T follicular helper cell (primary cell): ENCODE measurements at places on chromosomes 4 and X.

GRCh38 chr4:182492423-182492822 is 249.2 kb downstream of the TENM3 start:
- DNase-seq = no peak

GRCh38 chr4:65450899-65451298 is 219.4 kb downstream of the EPHA5 start:
- no peak for DNase-seq

DNA sequence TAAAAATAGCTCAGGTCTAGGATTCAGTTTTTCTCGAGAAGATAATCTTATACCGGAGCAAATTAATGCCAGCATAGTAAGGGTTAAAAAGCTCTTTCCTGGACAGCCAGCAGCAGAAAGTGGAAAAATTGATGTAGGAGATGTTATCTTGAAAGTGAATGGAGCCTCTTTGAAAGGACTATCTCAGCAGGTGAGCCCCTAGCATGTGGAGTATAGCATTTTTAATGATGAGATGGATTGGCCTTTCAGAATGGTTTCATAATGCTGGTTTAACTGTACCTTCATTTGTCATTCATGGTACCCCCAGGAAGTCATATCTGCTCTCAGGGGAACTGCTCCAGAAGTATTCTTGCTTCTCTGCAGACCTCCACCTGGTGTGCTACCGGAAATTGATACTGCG is 79.4 kb downstream of the SLC10A6 start:
- DNase-seq = no peak

GRCh38 chr4:123390846-123391456 is 5.6 kb upstream of the SPRY1 start:
- DNase-seq = no peak

GRCh38 chr4:6362896-6363295 is 93.2 kb downstream of the WFS1 start:
- peak; percentile 4 for DNase-seq

GRCh38 chr4:2734612-2735011 is 21.5 kb downstream of the TNIP2 start:
- no peak for DNase-seq

DNA sequence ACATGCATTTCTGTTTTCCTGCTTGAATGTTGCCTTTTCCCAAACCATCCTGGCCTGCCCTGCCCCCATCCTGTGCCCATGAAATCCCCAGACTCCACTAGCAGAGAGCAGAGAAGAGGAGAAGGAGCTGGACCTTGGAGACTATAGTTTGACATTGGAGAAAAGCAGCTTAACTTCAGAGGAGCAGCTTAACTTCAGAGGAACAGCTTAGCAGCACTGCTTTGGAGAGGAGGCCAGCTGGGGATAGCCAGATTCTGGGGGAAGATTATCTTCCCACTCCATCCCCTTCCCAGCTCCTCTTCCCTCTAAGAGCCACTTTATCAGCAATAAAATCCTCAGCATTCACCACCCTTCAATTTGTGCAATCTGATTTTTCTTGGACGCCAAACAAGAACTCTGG is 443.0 kb downstream of the PCDH10 start:
- DNase-seq = no peak

GRCh38 chrX:154595559-154596249 is 10.8 kb downstream of the CTAG1A start:
- no peak for DNase-seq

DNA sequence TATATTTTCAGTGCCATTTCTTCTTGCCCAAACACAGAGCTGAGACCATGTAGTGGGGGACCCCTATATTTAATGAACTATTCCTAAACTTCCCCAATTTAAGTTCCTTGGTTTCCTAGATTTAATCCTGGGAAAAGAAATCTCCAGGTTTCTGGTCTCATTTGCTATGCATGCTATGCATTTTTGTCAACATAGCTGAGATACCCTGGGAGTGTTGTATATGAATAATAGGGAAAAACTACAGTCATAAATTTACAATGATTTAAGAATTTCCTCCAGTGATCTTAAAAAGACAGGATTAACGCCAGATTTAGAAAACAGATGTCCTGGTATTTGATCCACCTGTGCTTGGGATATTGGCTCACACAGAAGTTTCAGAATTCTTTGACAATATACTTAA is 136.8 kb upstream of the RAPGEF2 start:
- no peak for DNase-seq

GRCh38 chr4:10925996-10926395 is 241.4 kb upstream of the CLNK start:
- DNase-seq = no peak
